ENCODE measurements at places on chromosomes 1 and 21.
A peak's percentile ranks its signal among the peaks of the same experiment; 100 is the strongest.

- no peak for DNase-seq
Measured at GRCh38 chr21:29550205-29550604, 251.5 kb downstream of the BACH1 start.

GRCh38 chr21:28375708-28376385 is 616.8 kb downstream of the LTN1 start:
- no peak for DNase-seq

DNA sequence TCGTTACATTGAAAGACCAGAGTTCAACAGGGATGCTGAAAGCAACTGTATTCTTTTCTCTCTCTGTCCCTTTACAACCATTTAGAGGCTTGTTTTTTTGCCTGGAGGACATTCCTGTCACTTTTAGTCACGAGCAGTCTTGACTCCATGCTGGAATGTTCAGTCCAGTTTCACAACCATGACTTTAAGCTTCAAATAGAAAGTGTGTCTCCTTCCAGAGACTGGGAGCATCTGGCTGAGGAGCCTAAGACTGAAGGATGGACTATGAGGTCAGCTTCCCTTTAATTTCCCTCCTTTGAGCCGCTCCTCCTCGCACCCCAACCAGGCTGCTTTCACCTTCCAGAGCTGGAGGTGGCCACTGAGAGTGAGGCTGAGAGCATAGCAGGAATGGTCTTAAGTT is 10.5 kb upstream of the RYR2 start:
- no peak for DNase-seq

DNA sequence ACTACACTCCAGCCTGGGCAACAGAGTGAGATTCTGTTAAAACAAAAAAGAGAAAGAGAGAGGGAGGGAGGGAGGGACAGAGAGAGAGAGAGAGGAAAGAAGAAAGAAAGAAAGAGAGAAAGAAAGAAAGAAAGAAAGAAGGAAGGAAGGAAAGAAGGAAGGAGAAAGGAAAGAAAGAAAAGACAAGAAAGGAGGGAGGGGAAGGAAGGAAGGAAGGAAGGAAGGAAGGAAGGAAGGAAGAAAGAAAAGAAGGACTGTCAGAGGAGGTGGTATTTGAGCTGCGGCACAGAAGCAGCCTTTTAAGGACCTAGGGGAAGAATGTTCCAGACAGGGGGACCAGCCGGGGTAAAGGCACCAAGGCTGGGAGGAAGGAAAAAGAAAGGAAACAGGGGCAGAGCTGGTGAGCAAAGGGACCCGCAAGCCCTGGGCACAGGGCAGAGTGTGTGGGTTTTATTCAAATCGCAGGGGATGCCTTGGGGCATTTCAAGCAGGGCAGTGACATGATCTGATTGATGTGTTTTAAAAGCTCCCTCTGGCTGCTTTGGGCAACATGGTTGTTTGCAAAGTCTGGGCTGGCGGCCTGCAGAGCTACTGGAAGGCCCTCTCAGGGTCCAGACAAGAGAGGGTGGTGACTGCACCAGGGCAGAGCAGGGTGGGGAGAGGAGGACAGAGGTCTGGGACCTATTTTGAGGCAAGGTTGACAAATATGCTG is 176.9 kb upstream of the VAMP3 start:
- DNase-seq: no peak

- DNase-seq: peak; percentile 16
Measured at GRCh38 chr1:20185834-20186782, at the start of the genes PLA2G2C and UBXN10. Gene PLA2G2C (minus strand): TSS chr1:20186518. CDS start chr1:20177363, 9,155 bp downstream. Gene UBXN10 (plus strand): TSS chr1:20186096. CDS start chr1:20190562, 4,466 bp downstream.

DNA sequence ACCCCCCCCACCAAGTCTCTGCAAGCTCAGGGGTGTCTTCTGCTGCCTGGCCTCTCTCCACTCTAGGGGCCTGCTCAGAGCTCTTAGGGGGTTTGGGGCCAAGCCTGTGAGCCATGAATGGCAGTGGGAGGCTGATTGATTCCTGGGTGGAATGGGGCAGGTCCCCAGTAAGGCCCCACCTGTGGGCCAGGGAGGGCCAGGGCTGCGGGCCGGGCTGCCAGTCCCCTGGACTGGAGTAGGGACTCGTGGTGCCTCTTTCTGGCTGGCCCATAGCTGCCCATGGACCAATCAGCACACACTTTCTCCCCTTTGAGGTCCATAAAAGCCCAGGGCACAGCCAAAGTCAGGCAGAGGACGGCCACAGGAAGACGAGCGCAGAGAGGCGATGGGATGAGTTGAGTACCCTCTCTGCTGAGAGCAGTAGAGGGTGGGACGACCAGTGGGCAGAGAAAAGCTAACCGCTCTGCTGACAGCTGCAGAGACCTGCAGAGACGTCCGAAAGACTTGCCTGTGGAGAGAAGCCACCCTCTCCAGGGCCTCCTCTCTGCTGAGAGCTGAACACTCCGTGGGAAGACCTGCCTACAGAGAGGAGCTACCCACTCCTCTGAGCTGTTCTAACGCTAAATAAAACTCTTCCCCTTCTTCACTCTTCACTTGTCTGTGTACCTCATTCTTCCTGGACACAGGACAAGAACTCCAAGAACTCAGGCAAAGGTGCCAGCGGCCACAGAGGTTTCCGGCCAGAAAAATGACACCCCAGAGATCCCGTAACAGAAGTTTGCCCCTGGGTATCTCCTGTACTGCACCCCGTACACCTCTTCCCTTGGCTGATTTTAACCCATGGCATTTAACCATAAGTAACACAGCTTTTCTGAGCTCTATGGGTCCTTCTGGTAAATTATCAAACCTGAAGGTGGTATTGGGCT is 38.2 kb upstream of the TARDBP start:
- no peak for DNase-seq

DNA sequence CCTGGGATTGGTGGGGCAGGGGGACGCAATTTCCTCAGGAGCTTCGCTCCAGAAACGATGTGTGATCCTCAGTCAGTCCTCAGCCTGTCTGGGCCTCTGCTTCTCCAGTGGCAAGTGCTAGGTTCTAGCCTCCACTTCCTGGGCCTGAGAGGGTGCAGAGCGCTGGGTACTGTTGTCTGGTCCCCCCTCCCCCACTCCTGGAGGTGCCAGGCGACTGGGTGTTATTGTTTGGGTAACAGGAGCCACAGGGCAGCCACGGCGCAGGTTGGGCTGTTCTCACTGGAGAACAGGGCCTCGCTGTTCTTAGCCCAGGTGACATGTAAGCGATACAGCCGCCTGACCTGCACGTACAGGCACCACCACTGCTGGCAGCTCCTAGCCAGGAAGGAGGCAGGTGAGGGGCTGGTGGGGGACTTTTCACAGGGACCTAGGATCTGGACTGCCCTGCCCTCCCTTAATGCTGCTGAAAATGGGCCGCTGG is 2.1 kb downstream of the RPS6KA1 start:
- DNase-seq: no peak

DNA sequence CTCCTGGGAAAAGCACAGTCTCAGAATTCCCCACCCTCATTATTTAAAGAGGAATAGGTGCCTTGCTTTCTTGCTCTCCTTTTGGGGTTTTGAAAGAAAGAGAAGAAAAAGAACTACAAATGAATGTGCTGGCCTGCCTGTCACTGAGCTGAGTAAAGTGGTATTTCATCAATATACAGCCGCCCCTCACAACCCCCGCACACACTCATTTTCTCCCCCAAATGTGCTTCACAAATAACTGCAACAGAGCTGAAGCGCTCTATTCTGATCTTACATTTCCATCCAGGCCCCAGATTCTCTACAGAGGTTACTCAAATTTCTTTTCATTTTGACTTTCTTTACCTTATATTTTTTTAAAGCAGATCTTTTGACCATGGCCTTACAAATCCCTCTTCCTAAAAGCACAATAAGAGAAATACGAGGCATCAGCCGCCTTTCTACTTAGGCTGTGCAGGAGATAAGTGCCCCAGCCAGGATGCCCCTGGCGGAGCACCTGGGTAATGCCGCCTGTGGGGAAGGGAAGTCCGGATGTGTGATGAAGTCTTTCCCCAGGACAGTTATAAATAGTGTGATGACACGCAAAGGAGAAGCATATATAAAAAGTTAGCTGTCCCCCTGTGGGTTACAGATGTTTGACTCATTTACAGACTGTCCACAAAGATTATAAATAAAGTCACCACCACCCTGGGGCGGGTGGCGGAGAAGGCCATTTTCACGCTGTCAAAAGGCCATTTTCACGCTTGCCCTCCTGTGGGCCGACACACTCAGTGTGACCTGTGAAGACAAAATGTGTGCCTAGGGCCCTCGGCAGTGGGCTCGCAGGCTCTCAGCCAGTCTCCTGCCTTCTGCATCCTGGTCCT is 6.5 kb downstream of the KCNN3 start:
- DNase-seq: peak; percentile 36

- no peak for DNase-seq
Measured at GRCh38 chr1:165679282-165680036, 18.9 kb downstream of the ALDH9A1 start.

DNA sequence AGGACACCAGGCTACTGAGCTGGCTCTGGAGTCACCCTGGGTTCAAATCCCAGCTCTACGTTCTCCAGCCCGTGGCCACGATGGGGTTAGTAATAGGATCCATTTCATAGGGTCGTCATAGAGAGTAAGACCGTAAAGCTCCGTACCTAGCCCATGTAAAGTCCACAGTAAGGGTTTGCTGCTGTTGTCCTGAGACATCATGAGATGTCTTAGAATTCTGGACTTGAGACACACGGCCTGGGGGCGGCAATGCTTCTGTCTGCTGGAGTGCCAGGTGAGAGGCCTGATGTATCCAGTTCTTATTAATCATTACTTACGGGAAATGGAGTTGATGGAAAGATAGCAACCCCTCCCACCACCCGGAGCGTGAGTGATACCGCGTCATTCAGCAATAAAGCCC is 3.6 kb downstream of the TCP10L start:
- no peak for DNase-seq

DNA sequence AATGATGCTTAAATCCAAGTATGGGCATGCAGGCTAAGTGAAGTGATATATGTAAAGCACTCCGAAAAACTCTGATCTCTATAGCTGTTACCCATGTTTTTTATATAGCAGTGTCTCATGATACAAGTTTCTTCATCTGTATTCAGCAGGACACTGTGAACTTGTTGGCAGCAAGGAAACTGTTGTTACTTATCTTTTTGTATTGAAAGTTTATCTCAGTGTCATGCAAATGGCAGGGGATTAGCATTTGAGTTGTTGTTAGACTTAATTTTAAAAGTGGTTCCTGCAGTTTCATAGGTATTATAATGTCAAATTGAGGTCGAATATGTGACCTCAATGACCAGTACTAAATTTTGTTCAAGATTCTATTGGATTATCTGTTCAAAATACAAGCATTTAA is 47.9 kb downstream of the NCAM2 start:
- DNase-seq: no peak

- no peak for DNase-seq
Measured at GRCh38 chr1:6245869-6246496, 2.0 kb downstream of the HES3 start.

- no peak for DNase-seq
Measured at GRCh38 chr1:75999034-75999433, 66.8 kb upstream of the ASB17 start.

- no peak for DNase-seq
Measured at GRCh38 chr1:41799723-41800122, 119.0 kb downstream of the HIVEP3 start.

DNA sequence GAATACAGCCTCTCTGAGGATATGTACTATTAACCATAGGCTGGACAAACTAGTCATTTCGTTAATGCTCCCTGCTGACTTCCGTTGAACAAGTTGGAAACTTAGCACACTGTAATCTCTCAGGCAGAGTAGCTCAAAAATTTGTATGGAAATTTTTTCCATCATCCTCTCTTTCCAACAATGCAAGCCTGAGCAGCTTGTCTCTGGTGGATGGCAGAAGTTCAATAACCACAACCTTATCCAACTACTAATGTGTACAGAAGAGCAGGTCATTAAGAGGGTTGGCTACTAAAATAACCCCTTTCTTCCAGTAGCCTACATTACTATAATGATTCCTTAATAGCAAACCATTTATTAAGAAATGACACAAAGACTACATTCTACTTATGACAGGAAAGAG is 262.3 kb downstream of the NFIA start:
- DNase-seq: no peak

GRCh38 chr21:31559368-31560119 is 99.9 kb upstream of the SOD1 start:
- peak; percentile 82 for DNase-seq

DNA sequence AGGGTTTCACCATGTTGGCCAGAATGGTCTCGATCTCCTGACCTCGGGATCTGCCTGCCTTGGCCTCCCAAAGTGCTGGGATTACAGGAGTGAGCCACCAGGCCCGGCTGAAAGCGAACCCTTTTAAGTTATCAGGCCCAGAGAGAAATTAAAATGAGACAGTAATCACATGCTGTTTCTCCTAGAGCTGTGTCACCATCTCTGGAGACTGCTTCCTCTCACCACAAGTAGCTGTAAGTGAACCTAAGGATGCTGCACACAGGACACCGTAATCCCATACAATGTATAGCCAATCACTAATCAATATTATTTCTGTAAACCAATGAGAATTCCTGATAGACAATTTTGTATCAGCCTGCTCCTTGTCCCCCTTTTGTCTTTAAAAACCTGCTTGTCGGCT is 5.7 kb upstream of the CSTB start:
- no peak for DNase-seq

DNA sequence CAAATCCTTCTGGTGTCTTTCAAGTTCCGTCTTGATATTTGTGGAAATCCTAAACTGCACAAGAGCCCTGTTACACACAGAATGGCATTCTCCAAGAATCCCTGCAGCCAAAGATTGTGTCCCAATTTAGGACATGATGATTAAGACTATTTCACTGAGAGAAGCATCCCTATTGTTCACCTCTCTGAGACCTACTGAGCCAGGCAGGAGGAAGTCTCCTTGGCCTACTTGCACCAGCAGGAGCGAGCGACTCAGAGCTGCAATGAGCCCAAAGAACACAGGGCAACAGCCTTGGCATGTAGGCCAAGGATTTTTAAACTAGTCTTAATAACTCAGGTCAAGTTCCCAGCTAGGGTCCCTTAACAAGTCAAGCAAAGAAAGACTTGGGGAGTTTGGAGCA is 79.4 kb upstream of the RUNX1 start:
- no peak for DNase-seq

DNA sequence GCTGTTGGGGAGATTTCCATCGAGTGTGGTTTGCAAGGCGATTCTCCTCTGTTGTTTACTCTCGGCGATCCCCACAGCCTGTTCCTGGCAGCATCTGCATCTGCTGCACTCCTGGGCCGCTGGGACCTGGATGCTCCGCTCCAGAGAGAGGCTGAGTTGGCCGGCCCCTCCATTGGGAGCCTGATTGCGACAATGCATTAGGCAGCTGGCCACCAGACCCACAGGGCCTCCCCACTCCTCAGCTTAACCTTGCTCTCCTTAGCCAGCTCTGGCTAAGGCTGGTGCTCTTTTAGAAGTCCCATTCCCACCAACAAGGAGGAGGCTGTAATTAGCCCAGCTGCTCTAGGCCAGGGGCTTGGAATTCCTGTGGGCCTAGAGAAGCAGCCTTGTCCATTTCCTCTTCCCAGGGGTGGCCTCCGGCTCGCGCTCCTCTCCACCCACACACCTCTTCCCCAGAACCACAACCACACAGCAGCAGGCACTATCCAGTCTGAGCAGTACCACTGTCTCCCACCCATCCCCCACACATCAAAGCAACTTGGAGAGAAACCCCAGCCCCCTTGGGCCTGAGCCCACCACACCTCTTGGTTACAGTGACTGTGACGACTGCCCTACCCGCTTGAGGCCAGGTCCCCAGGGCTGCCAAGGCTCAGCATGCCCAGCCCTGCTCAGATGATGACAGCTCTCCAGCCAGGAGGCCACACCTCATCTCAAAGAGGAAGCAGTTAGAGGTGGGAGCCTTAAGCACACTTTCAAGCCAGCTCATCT is 193.8 kb upstream of the EDN2 start:
- no peak for DNase-seq

- DNase-seq: no peak
Measured at GRCh38 chr21:41761211-41761933, 5.5 kb downstream of the RIPK4 start.

Measured in T-helper 17 cell (primary cell).